CD4-positive, alpha-beta T cell treated with Interferon gamma for 1 hour (primary cell): ENCODE measurements at places on chromosomes 12 and 14.

DNA sequence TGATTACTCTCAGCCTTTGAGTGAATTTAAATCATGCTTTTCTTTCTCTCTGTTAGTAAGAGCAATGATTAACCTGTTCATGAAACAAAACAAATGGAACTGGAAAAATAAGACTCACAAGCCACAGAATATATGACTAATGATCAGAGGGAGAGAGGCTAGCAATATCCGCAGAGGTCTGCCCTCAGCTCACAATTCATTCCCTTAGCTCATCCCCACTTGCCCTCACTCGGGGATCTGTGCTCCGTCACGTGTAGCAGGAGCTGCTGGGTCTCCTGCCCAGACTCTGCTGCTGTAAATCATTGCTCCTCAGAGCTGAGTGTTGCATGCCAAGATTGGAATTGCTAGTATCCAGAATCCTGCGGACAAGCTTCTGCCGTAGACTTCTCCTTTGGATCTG is 53.1 kb upstream of the GNG2 start:
- DNase-seq = no peak

DNA sequence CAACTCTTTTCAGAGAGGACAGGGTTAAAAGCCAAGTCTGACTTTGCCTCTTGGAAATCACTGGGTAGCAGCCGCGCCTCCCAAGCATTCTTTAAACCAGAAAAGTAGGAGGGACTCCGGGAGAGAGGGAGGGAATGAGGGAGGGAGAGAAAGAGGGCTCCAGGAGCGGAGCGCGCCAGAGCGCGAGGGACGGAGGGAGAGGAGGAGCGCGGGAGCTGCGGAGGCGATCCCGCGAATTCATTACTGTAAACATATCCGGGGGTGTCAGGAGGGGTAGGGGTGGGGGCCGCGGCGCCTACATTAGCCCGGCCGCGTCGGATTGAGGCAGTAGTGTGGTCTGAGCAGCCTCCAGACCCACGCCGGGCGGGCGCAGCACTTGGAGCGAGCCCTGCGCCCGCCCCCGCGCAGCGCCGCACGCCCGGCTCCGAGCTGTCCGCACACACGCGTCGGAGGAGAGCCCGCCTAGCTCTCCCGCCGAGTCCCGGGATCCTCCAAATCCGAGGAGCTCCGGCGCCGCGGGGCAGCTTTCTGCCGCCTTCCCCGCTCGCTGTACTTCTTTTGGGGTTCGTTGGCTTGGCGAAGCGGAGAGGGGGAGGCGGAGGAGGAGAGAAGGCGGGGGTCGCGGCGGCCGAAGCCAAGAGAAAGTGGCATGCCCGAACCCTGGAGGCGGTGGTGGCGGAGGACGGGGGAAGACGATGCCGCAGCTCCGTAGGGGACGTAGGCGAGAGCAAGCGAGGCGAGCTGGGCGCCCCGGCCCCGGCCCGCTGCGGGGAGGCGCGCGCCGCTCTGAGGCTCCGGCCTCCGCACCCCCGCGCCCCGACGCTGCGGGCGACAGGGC is 3.3 kb downstream of the FLRT2 start:
- no peak for DNase-seq

GRCh38 chr14:49212721-49213120 is 373.5 kb downstream of the RPS29 start:
- DNase-seq = no peak

DNA sequence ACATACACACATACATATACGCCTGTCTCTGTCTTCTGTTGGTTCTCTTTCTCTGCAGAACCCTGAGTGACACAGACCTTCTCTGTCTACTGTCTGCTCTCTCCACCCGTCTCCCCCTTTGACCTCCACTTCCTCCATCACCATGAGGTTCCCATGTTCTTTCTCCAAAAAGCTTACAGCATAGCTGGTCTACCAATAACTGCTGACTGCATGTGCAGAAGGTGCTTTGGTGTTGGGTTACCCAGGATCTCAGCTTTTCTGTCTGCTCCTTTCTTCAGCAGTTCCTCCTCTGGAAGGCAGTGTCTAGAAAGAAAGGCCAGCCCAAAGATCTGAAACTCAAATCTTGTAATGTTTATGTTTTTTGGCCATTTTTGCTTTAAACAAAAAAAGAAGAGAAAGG is 125.6 kb downstream of the SMOC1 start:
- DNase-seq = no peak

- DNase-seq = no peak
These were observed 31.5 kb upstream of the CRADD start for GRCh38 chr12:93645702-93646101.
